Esophagus muscularis mucosa (tissue), 4 donors: ENCODE measurements at places on chromosomes 12 and 14. TPM values are rescaled to one million over a fixed set of nuclear protein-coding genes. Genes with fewer than 3 reads are reported as not detected.

DNA sequence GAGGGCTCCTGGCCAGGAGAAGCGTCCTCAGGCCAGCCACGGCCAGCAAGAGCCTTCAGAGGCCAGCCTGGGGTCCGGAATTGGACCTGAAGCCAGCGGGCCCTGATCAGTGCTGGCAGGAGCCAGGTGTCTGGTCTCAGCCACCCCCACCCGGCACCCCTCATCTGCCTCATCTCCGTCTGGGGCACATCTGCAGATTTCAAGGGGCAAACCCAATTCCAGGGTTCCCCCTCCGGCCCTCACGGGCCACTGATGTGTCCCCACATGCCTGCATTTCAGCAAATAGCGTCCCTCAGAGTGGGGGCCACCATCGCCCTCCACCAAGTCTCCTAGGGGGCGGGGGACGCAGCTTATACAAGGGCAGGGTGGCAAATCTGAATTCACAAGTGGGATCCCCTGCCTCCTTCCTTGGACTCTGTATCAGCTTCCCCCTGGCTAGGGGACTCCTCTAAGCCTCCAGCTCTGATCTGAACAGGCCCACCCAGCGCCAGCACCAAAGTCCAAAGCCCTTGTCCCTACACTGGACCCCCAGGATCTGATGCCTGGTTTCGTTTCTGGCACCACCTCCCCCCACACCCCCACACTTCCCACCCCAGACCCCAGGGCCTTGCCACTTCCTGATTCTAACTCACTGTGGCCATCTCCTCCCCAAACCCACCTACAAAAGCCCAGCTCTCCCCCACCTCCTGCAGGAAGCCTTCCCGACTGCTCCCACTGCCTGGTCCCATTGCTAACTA lies 10.1 kb downstream of the TMEM179 start:
- DNase-seq, result no peak

P2RX7 gene
- 1.7 TPM for total RNA-seq

- DNase-seq, result no peak
Measured at GRCh38 chr12:62865065-62865464, 69.9 kb downstream of the PPM1H start.

DNA sequence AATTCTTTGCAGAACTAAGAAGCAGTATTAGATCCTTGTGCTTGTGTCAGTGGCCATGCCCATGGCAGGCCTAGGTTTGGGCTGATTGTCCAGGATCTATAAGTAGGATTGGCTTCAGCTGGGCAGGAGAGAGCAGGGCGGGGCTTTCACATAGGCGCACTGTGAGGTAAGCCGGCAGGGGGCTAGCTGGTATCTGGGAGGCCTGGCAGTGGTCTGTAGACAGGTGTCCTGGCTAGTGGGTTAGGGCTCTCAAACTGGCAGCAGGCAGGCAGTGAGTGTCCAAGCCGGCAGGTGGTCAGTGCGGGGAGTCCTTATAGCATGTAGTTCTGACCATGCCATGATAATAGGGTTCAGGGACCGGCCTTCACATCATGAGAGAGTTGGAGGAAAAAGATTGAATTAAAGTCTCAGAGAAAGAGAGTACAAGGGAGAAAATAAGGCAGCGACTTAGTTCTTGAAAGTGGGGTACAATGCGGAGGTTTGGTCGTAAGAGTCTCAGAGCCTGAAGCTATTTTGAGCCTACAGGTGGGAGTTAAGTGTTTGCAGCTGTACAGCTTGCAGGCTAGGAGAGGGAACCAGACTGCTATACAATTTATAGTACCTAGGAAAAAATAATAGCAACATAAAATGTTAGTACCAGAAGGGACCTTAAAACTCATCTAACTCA lies 137.4 kb downstream of the TPH2 start:
- no peak for DNase-seq

MIP gene
- total RNA-seq, result not detected

GRCh38 chr14:23442721-23443356 lies 7.4 kb upstream of the MYH7 start:
- DNase-seq, result no peak

DNA sequence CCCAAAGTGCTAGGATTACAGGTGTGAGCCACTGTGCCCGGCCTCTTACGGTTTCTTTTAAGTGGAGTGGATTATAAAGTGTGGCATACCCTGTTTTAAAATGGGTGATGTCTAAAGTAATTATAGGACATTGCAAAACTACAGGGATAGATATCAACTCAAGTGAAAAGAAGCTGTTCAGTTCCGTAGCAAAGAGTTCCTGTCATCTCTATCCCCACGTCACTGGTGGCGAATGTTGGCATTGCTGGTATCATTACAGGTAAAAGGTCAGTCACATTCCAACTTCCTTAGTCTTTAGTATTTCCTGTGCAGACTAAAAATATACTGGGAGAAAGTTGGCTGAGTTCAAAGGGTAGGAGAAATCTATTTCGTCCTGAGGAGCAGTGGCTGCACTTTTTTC lies 95.6 kb upstream of the SLC38A2 start:
- peak; percentile 62 for DNase-seq

GRCh38 chr12:2877953-2878732 lies 1.1 kb downstream of the RHNO1 start:
- DNase-seq, result no peak

- DNase-seq, result no peak
Measured at GRCh38 chr12:3046441-3047200, 30.6 kb upstream of the TSPAN9 start.

DNA sequence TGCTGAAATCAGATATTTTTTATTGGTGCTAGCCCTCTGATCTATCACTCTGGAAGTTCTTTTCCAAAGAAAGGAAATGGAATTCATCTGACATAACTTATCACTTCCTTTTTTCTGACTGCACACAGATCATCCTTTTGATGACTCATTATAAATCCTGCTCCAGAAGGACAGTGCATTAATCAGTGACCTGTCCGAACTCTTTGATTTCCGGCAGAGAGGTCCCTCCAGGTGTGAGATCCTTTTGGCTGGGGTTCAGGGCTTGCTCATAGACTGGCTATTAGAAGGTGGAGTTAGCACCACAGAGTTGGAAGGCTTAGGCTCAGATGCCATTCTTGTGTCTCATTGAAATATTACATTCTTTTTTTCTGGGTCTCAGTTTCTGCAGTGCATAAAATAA lies 328.2 kb downstream of the ZFP36L1 start:
- DNase-seq, result no peak

DNA sequence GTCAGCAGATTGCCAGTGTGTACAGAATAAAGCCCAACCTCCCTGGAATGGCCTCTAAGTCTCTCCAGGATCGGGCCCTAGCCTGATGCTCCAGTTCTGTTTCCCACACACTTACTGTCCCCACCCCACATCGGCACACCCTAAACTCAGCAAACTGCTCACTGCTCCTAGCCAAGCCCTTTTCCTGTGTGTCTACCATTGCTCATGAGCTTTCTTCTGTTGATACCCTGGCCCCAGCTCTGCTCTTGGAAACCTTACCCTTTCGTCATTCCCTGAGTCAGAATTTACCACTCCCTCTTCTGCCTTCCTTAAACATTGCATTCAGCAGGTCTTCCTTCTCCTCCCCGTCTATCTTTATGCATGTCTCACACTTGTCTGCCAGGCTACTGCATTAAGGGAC lies 158.9 kb downstream of the TMX1 start:
- DNase-seq, result no peak

DNA sequence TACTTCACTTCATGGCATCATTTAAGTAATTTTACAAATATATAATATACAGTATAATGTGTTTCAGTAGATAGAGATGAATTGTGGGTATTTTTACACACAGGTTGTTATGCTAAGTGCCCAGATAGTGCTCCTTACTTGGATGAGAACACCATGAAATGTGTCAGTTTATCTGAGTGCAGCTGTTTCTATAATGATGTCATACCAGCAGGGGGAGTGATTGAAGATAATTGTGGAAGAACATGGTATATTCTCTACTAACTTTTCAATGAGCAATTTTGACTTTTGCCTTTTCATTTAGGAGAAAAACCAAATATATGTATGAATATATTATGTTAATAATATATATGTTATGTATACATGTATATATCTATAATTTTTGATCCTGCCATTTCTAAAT lies 221.6 kb downstream of the LRRK2 start:
- DNase-seq, result no peak

GLT8D2 gene
- total RNA-seq, result 7.1 TPM

DNA sequence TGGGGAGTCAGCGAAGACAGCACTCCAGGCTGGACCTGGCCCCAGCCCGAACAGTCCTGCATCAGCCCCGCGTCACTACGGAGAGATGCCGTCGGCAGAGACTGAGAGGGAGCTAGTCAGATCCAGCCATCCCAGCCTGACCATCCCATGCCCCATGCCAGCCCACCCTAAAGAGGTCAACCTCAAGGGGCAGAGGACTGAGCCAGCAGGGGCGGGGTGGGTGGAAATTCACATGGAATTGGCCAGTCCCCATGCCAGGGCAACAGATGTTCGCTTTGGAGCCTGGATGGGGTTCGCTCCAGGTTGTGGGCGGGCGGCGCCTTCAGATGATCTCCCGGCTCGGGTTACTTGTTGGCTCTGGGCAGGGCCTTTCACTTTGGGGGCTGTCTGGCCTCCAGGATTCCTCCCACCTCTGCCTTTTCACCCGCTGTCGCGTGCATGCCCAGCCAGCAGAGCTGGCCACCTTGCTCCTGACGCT lies 154.3 kb downstream of the TSPAN9 start:
- DNase-seq, result no peak

DNA sequence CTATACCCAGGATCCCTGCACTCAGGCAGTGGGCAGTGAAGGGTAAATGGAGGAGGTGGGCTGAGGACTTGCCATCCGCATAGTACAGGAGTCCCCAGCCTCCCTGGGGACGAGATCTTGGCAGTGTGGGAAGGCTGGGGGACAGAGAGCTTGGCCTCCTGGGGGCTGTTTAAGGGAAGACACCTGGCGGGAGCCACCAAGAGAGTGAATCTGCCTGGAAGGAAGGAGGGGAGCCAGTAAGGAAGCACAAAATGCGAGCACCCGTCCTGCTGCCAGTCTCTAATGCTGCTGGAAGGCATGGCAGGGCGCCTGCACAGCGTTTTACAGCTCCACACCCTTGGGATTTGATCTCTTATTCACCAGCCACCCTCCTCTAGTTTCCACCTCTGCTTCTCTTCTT lies 7.4 kb upstream of the KRT2 start:
- DNase-seq, result no peak

GXYLT1 gene
- 13.7 TPM for total RNA-seq

- DNase-seq, result no peak
Measured at GRCh38 chr14:97028382-97028781, 231.2 kb downstream of the VRK1 start.
